Hypothalamus (tissue), 51 donors: ENCODE measurements at places on chromosomes 7 and 10.
A peak's percentile ranks its signal among the peaks of the same experiment; 100 is the strongest.

DNA sequence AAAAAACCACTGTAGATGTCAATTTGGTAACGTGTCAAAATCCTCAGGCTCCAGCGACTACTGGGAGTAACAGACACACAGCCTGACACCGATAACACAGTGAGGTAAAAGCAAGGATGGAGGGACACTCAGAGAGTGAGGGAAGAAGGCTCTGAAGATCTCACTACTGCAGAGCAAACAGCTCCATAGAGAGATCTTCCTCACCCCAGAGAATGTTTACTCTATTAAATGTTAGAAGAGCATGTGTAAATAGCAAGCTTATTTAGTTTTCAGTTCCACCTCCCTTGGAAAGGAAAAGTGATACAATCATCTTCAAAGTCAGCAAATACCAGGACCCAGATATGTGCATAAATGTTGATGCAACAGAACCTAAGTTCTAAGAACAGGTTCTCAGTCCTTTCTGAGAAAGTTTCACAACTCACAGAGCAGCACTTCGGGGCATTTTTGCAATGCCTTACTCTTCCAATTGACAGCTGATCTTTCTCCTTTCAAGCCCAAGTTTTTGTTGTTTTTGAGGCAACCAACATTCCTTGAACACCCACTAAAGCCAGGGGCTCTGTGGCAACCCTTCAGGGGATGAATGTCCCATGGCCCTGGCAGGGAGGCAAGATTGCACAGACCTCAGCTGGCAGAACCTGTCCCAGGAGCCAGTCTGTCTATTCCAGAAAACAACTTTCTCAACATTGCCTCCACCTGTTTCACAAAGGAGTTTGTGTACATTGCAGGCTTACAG, 177.4 kb downstream of the SFMBT2 start:
- no peak for DNase-seq

DNA sequence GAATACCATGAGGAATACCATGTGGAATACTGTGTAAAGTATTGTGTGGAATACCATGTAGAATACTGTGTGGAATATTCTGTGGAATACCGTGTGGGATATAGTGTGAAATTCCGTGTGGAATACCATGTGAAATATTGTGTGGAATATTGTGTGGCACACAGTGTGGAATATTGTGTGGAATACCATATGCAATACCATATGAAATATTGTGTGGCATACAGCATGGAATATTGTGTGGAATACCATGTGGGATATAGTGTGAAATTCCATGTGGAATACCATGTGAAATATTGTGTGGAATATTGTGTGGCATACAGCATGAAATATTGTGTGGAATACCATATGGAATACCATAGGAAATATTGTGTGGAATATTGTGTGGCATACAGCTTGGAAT, 135.1 kb upstream of the CHST15 start:
- DNase-seq: no peak

DNA sequence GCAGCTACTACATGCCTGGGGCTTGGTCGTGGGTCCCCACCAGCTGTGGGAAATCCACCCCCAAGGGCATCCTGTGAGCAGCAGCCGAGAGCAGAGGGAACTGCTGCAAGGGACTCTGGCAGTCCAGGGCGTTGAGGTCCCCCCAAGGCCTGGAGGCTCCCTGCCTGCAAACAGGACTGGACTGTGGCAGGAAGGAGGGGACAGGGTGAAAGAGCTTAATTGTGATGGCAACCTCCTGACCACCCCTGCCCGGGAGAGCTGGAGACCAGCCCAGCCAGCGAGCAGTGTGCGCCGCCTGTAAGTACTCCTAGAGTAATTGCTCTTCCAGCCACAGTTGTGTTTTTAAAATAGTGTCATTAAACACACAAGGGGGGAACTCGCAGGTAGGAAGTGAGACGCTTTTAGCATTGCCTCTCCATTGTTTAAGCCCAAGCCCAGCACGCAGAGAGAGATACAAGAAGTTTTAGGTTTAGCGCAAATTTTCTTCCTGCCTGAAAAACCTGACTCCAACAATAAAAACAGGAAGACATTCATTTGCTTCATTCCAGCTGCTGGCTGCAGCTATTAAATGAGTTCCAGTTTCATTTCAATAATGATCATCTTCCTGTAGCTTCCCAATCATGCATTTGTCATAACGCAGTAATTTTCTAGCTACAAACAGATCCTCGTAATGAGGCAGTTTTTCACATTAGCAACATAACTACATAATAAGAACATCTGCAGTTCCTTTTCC, 111.1 kb downstream of the EBF3 start:
- no peak for DNase-seq

DNA sequence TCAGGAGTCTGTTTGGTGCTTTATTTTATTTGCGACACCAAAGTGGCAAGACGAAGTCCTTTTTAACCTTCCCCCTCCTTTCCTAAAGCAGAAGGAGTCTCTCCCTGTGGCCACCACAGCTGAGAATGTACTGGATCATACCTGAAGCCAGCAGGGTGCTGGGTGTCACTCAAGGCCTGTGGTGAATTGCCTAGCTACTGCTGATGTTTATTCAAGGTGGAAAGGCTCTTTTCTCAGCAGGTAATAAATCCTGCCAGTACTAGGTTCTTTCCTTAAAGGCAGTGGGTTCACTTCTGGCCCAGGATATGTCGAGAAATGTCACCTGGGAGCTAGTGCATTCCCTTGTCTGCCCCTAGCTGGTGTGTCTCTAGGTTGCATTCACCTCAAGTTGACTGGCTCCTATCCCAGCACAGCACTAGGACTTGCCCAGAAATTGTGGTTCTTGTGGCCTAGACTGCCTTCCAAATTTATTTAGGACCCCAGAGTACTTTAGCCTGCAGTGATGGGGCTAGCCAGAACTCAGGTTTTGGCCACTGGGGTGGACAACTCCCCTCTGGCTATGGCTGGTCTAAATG, 60.8 kb upstream of the FAM3C start:
- DNase-seq: no peak

GRCh38 chr7:135856356-135857144, 107.9 kb upstream of the FAM180A start:
- no peak for DNase-seq

GRCh38 chr10:78401624-78402367, 368.1 kb downstream of the RPS24 start:
- no peak for DNase-seq

DNA sequence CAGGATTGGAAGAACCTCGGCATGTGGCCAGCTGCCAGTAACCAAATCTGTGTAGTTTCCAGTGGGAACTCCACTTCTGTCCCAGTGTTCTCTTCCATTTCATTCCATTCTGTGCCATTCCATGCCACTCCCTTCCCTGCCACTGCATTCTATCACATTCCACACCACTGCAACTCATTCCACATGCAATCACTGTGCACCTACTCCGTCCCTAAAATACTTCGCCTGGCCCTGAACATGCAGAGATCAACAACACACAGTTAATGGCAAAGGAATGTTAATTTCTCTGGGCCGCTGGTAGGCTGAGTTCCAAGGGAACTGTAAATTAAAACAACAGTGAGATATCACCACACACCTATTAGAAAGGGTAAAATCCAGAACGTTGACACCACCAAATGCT, 64.8 kb downstream of the AKR1B1 start:
- DNase-seq: no peak

GRCh38 chr7:6648066-6648814, 11.1 kb downstream of the ZNF316 start:
- no peak for DNase-seq

DNA sequence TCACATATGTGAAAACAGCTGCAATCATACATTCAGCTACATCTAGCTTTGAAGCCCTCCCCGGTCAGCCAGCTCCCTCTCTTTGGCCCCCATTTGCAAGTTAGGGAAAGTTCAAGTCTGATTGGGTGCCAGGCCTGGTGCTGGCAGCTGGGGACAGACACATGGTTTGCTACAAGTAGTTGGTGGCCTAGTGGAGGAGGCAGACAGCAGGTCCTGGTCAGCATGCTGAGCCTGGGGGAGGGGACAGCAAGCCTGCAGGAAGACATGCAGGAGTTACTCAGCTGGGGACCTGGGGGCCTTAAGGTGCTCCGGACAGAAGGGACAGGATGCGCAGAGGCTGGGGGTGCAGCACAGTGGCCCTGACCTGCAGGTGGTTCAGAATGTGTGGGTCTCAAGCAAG, 956.9 kb upstream of the ZNF722 start:
- DNase-seq: no peak

GRCh38 chr7:157238087-157238486, 98.7 kb upstream of the DNAJB6 start:
- no peak for DNase-seq

DNA sequence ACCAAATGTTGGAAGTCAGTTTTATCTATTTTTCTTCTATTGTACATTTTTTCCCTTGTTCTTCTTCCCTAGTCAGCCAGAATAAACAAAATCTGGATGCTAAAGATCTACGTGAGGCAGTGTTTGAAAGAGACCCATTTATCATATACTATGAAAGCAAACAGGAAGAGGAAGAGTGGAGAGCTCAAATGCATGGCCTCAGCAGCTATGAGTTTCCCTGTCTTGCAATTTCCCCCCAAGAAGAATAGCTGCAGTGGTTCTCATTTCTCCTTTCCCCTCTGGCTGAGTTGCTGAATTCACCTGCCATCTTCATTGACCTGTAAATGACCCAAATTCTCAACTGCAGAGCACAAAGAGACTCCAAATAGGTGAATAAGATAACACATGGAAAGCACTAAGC, 347.1 kb upstream of the NRP1 start:
- DNase-seq: no peak

- DNase-seq: peak; percentile 70
These were observed 19.3 kb downstream of the TCAF1 start for GRCh38 chr7:143882604-143883078.

DNA sequence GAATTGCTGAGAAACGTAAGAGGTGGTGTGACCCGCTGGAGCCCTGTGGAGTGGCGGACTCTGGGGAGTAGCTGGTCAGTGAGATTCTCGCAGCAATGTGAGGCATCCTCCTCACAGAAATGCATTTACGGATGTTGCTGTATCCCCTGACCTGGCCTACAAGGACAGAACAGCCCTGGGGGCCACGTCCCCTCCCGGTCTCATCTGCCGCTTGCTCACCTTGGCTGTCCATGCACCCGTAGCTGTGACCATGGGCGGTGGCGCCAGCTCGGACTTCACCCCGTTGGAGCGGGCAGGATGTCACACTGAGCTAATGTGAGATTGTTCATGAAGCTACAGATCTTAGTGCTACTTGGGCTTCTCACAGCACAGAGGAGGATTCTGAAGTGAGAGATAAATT, 193.8 kb downstream of the EBF3 start:
- DNase-seq: no peak

- no peak for DNase-seq
These were observed 266.2 kb downstream of the HTR7 start for GRCh38 chr10:90591629-90592028.

DNA sequence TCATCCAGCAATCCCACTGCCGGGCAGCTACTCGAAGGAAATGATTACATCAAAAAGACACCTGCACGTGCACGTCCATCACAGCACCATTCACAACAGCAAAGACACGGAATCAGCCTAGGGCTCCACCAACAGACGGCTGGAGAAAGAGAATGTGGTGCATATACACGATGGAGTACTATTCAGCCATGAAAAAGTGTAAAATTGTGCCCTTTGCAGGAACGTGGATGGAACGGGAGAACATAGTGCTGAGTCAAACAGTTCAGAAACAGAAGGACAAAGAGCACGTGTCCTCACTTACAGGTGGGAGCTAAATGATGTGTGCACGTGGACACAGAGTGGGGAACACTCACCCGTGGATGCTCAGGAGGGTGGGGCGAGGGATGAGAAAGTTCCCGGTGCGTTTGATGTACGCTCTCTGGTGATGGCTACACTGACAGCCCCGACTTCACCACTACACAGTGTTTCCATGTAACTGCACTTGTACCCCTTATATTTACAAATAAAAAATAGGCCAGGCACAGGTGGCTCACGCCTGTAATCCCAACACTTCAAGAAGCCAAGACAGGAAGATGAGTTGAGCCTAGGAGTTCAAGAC, 92.0 kb downstream of the PDGFA start:
- DNase-seq: no peak

DNA sequence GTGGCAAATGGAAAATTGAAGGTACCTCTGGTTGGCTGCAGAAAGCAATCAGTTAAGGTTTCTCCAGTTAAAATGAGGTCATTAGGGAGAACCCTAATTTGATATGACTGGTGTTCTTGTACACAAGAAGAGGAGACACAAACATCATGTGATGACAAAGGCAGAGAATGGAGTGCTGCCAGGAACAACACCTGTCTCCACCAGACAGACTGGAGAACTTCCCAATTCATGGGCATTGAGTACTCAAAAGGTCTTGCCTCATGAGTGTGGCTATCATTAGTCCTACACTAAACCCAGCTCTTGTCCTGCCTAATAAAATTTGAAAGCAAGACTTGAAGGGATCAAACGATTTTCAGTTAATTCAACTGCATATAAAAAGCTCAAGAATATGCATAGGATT, 152.6 kb downstream of the PTPN20 start:
- DNase-seq: no peak

DNA sequence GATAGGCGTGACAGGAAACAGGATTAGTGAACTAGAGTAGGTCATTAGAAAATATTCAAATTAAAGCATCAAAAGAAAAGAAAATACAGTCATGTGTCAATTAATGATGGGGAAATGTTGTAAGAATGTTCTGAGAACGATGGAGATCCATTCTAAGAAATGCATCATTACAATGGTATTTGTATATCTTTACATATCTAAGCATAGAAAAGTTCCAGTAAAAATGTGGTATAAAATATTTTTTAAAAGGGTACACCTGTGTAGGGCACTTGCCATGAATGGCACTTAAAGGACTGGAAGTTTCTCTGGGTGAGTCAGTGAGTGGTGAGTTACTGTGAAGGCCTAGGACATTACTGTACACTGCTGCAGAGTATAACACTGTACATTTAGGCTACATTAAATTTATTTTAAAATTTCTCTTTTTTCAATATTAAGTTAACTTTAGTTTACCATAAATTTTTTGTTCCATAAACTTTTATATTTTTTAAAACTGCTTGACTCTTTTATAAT, 282.5 kb downstream of the BMPER start:
- no peak for DNase-seq

GRCh38 chr10:14779001-14779651, 4.4 kb upstream of the FAM107B start:
- DNase-seq: no peak

DNA sequence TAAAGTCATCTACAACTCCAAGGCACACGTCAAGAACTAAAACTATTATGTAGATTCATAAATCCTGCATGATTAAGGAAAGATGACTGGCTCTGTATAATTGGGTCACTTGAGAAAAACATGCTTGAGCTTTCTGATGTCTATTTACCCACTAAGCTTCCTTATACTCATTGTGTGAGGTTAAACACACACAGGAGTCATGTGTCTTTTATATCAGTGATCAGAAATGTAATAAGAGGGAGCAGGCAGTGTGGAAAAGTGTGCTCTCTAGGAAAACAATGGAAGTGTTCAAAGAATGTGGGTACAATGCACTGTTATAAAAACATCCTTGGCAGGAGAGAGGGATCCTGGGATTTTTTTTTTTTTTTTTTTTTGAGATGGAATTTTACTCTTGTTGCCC, 108.6 kb upstream of the ARID5B start:
- no peak for DNase-seq

DNA sequence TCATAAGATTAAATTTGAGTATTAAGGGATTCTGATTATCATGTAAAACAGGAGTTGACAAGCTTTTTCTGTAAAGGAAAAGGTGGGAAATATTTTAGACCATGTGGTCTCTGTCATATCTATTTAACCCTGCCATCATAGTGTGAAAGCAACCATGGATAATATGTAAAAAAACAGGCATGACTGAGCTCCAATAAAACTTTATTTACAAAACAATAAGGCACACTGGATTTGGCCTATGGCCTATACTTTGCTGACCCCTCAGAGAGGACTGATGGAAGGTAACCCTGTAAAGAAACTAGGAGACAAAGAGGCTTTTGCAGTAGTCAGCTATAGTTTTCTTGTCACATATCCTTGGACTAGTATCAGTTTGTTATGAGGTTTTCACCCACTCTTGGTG, 130.5 kb upstream of the CDK13 start:
- no peak for DNase-seq
